Islet precursor cell (in vitro differentiated cells): ENCODE measurements at places on chromosomes 6 and 20.
A peak's percentile ranks its signal among the peaks of the same experiment; 100 is the strongest.

- DNase-seq, result peak; percentile 67
Observed at GRCh38 chr6:110357664-110358552, at the start of gene METTL24. TSS of gene METTL24 (minus strand) at chr6:110358349. CDS start at chr6:110358272, 77 bp downstream.

- DNase-seq, result no peak
Observed at GRCh38 chr20:45338121-45339030, 9.8 kb downstream of the SDC4 start.

DNA sequence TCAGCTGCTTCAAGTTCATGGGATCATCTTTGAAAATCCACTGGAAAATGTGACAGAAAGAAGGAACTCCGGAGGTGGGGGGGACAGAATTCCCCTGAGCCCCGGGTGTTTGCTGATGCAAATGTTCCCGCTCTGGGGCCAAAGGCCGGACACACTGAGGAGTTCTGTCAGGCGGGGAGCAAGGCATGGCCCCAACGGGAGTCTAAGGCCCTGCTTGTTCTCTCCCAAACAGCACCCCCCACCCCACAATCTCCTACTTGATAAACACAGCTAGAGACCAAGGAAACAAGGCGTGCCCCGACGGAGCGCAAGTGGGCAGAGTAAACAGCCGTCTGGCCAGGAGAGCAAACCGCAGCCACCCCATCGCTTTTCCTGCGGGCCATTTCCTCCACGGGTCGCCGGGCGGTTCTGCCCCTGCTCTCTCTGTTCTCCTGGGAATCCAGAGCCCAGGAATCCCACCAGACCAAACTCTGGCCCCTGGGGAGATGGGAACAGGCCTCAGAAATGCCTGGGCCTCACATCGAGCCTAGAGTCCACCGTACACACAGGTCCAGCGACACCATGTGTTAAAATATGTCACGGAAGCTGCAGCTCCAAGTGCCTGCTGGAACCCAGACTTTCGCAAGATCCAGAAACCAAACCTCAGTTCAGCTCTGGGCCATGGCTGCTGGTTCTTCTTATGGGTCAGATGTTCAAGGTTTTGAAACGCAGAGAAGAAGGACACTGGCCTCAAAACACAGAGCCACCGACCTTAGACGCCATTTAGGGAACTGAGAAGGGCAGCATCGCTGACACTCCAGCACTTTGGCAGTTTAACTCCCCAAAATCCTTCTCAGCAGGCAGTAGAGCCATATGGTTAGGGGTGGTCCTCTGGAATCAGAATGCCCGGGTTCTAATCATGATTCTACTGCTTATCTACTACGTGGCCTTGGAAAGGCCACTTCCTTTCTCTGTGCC lies 104.2 kb downstream of the PREX1 start:
- DNase-seq, result no peak

DNA sequence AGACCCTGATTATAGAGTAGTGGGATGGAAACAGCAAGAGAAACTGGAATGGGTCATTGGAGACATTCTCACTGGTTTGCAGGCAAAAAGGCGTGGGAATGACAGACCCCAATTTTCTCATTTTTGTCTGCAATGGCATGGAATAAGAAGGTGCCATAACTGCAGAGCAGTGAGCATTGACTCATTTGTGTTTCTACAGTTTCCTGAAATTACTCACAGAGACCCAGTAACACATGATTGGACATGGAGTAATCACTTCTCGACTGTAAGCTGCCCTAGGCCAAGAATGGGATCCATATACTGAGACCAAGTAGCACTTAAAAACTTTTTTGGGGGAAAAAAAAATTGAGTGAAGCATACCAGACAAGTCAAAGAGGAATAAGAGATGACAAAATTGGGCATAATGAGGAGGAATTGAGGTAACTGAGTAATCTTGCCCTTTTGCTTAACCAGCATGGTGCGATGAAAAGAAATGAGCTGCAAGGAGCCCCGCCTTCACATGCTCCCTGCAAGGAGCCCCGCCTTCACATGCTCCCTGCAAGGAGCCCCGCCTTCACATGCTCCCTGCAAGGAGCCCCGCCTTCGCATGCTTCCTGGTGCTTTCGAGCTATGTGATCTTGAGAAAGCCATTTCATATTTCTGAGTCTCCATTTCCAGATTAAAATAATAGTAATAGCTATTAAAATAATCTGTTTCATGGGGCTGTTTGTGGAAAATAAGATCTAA lies 44.1 kb downstream of the NHSL1 start:
- DNase-seq, result no peak

DNA sequence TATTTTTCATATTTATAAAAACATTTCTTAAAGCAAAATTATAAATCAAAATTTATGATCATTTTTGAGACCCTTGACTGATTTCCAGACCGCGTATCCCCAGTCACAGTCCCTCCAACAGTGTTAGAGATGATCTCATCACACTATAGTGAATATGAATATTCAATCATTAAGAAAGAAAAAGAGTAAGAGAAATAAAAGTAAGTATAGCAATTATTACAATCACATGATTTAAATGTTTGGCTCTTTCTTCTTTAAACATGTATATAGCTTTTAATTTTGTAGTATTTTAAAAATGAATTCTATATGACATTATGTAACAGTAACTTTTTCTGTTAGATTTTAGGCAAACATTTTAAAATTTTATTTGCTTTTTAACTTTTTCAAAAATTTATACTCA lies 438.3 kb downstream of the RFPL4B start:
- DNase-seq, result no peak
